Non-pigmented ciliary epithelial cell (primary cell): ENCODE measurements at places on chromosomes 5 and 9.

GRCh38 chr9:104091116-104091515, 3.0 kb upstream of the SMC2 start:
- no peak for DNase-seq

DNA sequence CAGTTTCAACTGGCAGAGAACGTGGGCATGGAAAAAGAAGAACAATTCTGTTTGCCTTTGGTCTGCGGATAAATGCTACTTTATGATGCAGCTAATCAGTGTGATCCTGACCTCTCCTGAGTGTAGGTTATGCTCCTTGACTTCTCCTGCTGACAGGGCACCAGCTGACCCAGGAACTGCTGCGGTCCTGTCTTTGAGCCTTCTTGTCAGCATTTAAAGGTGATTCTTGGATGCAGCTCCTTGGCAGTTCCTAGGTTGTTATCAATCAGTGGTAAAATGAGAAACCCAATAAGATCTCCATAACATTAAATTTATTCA, 150.3 kb upstream of the FGF10 start:
- DNase-seq: no peak

GRCh38 chr5:164354139-164354751, 848.8 kb downstream of the MAT2B start:
- no peak for DNase-seq

GRCh38 chr5:175479125-175479881, 943 bp downstream of the SFXN1 start:
- DNase-seq: no peak

GRCh38 chr9:113220467-113221002, 542 bp downstream of the FKBP15 start:
- no peak for DNase-seq

GRCh38 chr5:633501-633955, 21.4 kb downstream of the CEP72 start:
- no peak for DNase-seq

DNA sequence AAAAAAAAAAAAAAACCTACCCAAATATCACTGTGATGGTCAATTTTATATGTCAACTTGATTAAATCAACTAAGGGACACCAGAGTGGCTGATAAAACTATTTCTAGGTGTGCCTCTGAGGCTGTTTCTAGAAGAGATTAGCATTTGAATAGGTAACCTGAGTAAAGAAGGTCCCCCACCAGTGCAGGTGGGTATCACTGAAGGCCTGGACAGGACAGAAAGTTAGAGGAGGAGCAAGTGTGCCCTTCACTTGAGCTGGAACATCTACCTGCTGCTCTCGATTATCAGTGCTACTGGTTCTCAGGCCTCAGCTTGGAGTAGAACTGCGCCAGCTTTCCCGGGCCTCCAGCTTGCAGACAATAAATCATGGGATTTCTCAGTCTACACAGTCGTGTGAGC, 88.7 kb downstream of the TLE1 start:
- DNase-seq: no peak
